Skin of body (tissue), 3 donors: ENCODE measurements at places on chromosomes 4 and X. TPM values are rescaled to one million over a fixed set of nuclear protein-coding genes. Genes with fewer than 3 reads are reported as not detected.
A peak's percentile ranks its signal among the peaks of the same experiment; 100 is the strongest.

GRCh38 chr4:176360446-176360845, 40.7 kb downstream of the SPCS3 start:
- no peak for DNase-seq

- DNase-seq, result no peak
Measured at GRCh38 chr4:1982124-1983052, 26.4 kb downstream of the NELFA start.

- DNase-seq, result no peak
Measured at GRCh38 chr4:81436941-81437574, 34.6 kb downstream of the RASGEF1B start.

DNA sequence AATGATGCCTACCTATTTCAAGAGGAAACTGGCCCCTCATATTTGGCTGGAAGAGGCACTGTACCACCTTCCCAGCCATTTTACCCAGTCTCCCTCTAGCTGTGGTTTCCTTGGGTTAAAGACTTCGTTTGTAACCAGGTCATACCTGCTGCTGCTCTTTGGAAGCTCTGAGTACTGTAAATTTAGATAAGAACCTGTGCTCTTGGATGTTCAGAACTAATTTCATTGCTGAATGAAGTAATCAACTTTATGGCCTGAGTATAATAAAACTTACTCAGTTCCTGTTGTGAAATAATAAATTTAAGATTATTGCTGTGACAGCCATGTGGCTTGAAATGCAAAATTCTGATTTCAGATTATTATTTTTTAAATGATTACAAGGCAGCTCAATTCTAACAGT, 12.2 kb downstream of the MTTP start:
- no peak for DNase-seq

DNA sequence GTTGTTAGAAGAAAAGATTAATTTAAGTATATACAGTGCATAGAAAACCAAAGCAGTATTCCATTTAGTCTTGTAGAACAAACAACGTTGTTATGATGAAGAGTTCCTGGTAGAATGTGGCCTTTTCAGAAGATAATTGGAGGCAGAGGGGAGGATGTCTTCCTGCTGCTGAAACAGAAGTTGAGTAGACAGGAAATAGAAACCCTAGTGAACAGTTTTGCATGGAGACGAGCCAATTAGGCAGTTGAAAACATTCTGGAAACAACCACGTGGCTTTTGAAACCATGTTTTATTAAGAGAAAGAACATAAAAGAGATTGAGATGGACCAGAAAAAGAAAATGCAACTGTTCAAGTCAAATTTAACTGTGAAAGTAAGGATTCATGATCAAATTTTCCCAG, 325.2 kb downstream of the CAMK2D start:
- peak; percentile 91 for DNase-seq

DNA sequence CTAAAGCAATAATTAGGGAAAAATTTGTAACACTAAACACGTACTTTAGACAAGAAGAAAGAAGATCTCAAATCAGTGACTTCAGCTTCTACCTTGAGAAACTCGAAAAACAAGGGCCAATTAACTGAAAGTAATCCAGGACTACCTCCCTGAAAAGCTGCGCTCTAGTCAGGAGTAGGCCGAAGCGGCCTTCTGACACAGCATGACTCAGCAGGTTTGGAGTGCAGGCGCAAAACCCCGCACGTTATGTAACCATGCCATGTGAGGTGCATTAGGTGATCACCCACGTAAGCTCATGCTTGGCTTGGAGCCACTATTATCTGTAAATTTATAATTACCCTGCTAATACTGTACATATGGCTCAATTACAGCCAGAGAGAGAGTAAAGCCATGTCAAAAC, 52.8 kb upstream of the CCDC149 start:
- DNase-seq, result no peak

DNA sequence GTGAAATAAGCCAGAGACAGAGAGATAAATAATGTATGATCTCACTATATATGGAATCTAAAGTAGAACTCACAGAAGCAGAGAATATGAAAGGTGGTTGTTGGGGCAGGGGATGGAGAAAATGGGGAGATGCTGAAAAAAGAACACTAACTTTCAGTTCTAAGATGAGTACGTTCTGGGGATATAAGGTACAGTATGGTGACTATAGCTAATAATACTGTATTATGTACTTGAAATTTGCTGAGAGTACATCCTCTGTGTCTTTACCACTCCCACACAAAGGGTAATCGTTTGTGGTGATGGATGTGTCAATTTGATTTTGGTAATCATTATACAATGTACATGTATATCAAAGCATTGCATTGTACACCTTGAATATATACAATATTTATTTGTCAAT, 6.6 kb downstream of the FBXL5 start:
- no peak for DNase-seq

- no peak for DNase-seq
Measured at GRCh38 chr4:138831948-138832347, 183.6 kb upstream of the NOCT start.

- no peak for DNase-seq
Measured at GRCh38 chr4:26491449-26492170, 1.3 kb upstream of the CCKAR start.

DNA sequence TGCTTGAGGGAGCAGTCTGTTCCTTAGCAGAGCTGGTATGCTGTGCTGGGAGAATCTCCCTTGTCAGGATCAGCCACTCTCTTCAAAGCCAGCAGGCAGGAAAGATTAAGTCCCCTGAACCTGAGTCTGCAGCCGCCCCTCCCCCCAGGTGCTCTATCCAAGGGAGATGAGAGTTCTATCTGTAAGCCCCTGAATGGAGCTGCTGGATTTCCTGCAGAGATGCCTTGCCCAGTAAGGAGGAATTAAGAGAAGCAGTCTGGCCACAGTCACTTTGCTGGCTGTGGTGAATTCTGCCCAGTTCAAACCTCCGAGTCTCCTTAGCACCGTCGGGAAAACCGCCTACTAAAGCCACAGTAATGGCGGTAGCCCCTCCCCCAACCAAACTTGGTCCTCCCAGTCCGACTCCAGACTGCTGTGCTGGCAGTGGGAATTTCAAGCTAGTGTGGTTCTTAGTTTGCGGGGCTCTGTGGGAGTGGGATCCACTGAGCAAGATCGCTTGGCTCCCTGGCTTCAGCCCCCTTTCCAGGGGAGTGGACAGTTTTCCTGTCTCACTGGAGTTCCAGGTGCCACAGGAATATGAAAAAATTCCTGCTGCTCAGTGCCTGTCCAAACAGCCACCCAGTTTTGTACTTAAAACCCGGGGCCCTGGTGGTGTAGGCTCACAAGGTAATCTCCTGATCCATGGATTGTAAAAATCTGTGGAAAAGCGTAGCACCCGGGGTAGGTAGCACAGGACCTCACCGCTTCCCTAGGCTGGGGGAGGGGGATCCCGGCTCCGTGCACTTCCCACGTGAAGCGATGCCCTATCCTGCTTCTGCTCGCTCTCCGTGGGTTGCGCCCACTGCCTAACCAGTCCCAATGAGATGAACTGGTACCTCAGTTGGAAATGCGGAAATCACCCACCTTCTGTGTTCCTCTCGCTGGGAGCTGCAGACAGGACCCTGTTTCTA, 38.0 kb downstream of the RAB28 start:
- DNase-seq, result no peak

The ANXA10 gene
- not detected for total RNA-seq

The F9 gene
- total RNA-seq, result 0.20 TPM

The ARHGAP10 gene
- 48.0 TPM for total RNA-seq

The GAGE2A gene
- not detected for total RNA-seq

The SLC9B1 gene
- 7.2 TPM for total RNA-seq

The TMPRSS11D gene
- 0.79 TPM for total RNA-seq

The CHIC1 gene
- total RNA-seq, result 7.7 TPM

The CT45A2 gene
- total RNA-seq, result not detected

The SPATA4 gene
- 0.10 TPM for total RNA-seq

The CXCL10 gene
- total RNA-seq, result 1.7 TPM

The CENPE gene
- total RNA-seq, result 14.0 TPM
